ENCODE measurements at places on chromosomes 1 and 21.

DNA sequence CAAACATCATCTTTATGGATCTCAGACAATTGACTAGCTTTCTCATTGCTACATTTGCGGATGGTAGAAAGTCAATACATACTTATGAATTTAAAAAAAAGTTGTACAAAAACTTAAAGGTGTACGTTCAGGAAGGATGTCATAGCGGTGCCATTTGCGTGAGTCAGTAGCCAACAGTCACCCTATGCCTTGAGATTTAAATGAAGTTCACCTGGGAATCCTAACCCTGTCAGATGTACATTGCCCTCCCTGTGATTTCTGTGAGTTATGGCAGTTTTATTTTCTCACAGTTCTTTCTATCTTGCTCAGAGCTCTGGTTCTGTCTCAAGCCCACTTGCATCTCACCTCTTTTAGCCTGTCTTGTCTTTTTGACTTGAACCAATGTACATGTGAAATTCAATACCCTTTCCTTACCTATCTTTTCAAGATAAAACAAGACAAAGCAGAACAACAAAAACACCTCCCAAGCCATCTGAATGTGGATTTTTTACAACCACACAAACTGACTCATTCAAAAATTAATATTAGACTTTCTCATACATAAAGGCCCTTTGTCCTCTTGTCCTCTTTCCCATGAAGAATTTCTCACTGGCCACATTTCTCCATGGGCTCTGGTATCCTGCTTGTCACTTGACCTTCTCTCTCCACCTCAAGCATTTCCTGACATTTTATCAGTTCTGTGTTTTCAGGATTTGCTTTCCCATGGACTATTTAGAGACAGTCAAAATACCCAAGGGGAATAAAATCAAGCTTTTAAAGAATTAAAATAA lies 25.3 kb upstream of the ZNF697 start:
- DNase-seq, result no peak

DNA sequence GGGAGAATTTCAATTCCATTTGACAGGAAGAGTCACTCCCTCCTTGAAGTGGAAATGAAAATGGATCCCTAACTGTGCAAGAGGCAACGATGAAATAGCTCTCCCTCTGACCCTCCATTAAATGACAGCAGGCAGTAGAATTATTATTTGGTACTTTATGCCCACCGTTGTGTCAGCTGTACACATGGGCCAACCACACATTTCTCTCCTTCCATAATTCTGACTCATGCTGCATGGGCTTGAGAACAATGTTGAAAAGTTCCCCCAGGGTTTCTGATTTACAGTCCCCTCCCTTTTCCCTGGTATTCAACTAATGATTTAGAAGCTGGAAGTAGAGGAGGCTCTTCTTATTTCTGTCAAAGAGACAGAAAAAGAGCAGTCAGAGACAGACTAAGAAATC lies 103.5 kb downstream of the RGS7 start:
- DNase-seq, result no peak

DNA sequence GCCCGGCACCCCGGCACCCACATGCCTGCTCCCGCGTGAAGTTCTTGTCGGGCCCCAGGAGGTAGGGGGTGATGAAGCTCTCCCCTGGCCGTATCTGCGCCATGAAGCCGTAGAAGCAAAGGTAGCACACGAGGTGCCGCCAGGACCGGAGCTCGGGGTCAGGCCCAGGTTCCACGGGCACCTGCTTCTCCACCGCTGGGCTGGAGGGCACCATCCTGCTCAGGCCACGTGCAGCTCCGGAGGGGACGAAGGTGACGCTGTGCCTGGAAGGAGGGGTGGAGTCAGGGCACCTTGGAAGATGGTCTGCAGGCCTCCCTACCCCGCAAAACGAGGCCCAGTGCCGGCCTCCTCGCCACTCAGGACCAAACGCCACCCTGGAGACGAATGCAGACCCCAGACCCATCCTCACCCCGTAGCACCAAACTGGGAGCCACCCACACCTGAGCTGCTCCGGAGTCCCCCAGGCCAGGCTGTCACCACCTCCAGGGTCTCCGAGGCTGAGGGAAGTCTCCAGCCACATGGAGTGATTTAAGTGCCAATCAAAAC lies 4.4 kb downstream of the SLC19A1 start:
- no peak for DNase-seq

- DNase-seq, result no peak
These were observed 36.3 kb upstream of the C1orf21 start for GRCh38 chr1:184350573-184350972.

GRCh38 chr1:156571919-156572662 lies at the start of gene IQGAP3:
IQGAP3 (minus strand) TSS chr1:156572565; CDS start chr1:156572529, 36 bp downstream.
- peak; percentile 69 for DNase-seq

Measured in CD4-positive, alpha-beta T cell treated with Interleukin-15 for 4 hours (primary cell).